ENCODE measurements at places on chromosomes 5 and 9. TPM values are rescaled to one million over a fixed set of nuclear protein-coding genes. Genes with fewer than 3 reads are reported as not detected.

DNA sequence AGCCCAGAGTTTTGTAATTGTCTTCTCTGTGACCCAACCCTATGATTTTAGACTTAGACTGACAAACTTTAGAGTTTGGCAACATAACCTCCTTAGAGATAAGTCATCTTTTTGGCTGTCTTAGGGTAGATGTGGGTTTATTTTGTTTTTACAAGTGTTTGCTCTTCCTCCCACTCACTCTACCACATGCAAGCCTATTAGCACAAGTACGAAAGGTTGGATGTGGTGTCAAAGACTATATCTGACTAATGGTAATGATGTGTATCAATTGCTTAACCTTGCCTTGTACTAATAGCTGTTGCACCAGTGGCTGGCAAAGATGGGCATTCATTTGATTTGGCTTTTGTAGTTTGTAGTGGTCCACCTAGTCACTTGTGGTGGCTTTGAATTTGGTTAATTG, 46.5 kb downstream of the SLC25A46 start:
- DNase-seq, result no peak

- DNase-seq, result no peak
Measured at GRCh38 chr5:1665231-1665630, 134.4 kb downstream of the MRPL36 start.

DNA sequence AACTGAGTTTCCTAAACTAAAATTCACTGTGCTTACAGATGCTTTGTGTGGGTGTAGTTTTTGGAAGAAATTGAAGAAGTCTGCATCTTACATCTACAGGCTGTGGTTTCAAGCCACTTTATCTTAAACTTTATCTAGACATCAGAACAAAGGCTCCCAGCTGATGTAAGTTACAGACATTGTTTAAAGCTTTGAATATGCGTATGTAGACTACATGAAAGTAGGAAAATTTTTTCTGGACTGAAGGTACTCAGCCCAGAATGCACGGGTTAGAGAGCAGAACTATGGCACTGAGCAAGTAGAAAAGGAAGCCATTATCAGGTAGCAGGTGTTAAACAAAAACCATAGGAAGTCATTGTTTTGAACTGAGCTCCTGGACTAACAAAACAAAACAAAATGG, 185.4 kb downstream of the TTC39B start:
- DNase-seq, result no peak

DNA sequence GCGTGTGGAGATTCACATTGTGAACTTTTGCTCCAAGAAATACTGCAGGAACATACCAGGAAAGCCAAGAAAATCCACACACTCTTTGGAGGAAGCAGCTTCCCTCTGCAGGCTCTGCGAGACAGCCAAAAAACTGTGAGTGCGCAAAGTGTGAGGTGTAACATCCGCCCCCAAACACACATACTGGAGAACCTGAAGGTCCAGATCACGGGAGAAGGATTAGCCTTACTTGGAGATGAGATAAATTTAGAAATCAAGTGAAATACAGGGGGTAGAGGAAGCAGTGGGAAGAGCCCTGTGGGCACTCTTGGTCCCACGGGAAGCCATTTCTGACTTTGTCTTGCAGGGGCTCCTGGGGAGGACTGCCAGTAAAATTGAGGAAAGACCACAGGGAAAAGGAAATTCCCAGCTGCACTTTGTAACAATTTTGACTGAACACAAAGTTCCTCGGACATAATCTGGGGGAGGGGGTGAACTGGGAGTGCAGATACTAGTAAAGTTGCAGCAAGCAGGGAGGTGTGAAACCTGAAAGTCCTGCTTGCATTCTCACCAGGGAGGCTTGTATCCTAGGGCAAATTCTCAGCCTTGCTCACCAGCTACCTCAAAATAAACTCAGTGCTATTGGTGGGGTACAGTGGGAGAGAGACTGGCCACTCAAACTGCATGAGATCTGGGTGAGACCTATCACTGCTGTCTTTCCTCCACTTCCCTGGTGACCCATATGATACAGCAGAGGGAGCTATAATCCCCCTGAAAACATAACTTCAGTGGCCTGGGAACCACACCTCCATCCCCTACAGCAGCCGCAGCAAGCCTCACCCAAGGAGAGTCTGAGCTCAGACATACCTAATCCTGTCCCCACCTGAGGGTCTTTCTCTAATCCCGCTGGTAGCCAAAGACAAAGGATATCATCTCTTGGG, 109.1 kb downstream of the ALDH1A1 start:
- DNase-seq, result no peak

DNA sequence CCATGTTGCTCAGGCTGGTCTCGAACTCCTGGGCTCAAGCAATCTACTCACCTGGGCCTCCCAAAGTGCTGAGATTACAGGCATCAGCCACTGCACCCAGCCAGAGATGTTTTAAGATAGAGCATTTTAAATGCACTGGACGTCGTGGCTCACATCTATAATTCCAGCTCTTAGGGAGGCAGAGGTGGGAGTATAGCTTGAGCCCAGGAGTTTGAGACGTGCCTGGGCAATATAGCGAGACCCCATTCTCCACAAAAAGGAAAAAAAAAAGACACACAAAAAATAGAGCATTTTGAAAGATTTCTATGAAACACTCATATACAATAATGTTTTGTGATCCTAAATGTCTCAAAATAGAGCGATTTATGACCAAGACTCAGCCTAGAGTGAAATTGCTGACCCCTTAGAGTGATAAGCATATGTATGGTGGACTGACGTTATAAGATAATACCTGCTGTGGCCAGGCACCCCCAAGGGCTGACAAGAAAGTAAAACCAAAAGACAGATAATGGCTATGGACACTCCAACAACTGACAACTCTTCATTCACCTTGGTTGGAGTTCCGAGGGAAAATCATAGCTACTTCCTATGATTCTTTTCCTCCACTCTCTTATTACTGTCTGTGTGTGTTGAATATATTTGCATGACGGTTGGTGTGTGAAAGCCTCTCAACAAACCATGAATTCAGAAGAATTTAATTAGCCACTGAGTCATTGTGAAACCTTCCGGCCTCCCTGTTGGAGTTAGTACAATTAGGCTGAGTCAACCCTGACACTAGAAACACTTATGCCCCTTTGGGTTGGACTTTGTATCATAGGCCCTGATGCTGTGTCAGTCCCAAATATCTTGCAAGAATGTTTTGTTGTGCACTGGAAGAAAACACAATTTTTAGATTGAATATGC, 526.5 kb upstream of the NUDT12 start:
- DNase-seq, result no peak

DNA sequence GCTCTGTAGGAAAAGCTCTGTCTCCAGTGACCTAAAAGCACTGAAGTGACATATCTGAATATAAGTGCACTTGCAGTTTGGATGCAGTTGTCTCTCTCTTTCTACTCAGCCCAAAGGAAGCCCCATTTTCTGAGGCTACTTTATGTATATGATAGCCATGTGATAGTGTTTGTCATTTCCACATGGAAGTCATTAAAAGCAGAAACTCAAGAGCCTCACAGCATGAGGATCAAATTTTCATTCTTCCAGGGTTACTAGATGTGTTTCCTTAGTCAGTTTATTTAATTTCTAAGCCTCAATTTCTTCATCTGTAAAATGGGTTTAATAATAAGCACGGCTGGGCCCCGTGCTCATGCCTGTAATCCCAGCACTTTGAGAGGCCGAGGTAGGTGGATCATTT, 36.7 kb downstream of the RNF44 start:
- no peak for DNase-seq

GRCh38 chr5:41885286-41885685, 15.1 kb upstream of the OXCT1 start:
- no peak for DNase-seq

SLC25A2 gene
- 0.11 TPM for total RNA-seq

REEP5 gene
- 57.0 TPM for total RNA-seq

ADGRD2 gene
- total RNA-seq, result not detected

NRG2 gene
- not detected for total RNA-seq

IQGAP2 gene
- not detected for total RNA-seq
